ENCODE measurements at places on chromosomes 5 and 9. TPM values are rescaled to one million over a fixed set of nuclear protein-coding genes. Genes with fewer than 3 reads are reported as not detected.

TMEM174 gene
- not detected for total RNA-seq

C9orf153 gene
- total RNA-seq = not detected

C5orf24 gene
- 15.7 TPM for total RNA-seq

WDR38 gene
- total RNA-seq = not detected

CMYA5 gene
- total RNA-seq = 1.1 TPM

ARHGEF28 gene
- total RNA-seq = 0.71 TPM

TMEM171 gene
- total RNA-seq = 1.8 TPM

CSF2 gene
- total RNA-seq = not detected

FREM1 gene
- 3.0 TPM for total RNA-seq

ARID3C gene
- total RNA-seq = 0.23 TPM

OR1Q1 gene
- not detected for total RNA-seq

PCDHA5 gene
- total RNA-seq = 0.85 TPM

TSSK1B gene
- total RNA-seq = not detected

TOMM5 gene
- 112 TPM for total RNA-seq

FYB1 gene
- 0.52 TPM for total RNA-seq

NTRK2 gene
- total RNA-seq = 0.05 TPM

TRIM7 gene
- 1.4 TPM for total RNA-seq

TTC1 gene
- total RNA-seq = 46.4 TPM

MSX2 gene
- total RNA-seq = 0.73 TPM

WDR31 gene
- total RNA-seq = 0.46 TPM

SPATA31D4 gene
- total RNA-seq = not detected

SLC6A7 gene
- total RNA-seq = not detected

ZSWIM6 gene
- 12.7 TPM for total RNA-seq

PCDHGC3 gene
- total RNA-seq = 29.4 TPM
